Small intestine (tissue), 16 donors: ENCODE measurements at places on chromosomes 4 and X.

DNA sequence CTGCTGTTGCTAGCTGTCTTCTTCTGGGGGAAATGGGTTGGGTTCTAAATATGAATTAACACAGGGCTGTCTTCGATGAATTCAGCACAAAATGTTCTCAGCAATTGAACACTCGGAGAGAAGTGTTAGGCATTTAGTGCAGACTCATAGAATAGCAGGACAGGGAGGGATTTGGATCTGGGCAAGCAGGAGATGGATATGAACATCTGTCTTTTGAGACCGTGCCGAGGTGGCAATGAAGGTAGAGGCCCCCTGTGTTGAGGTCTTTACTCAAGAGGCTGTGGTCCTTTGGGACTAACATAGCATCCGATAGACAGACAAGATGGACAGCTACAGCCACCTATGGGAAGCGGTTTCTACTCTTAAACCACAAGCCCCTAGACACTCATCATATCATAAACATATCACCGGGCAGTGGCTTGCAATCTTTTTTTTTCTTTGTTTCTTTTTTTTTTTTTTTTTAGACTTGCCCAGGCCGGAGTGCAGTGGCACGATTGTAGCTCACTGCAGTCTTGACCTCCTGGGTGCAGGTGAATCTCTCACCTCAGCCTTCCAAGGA is 6.7 kb downstream of the CD99 start:
- DNase-seq: no peak

DNA sequence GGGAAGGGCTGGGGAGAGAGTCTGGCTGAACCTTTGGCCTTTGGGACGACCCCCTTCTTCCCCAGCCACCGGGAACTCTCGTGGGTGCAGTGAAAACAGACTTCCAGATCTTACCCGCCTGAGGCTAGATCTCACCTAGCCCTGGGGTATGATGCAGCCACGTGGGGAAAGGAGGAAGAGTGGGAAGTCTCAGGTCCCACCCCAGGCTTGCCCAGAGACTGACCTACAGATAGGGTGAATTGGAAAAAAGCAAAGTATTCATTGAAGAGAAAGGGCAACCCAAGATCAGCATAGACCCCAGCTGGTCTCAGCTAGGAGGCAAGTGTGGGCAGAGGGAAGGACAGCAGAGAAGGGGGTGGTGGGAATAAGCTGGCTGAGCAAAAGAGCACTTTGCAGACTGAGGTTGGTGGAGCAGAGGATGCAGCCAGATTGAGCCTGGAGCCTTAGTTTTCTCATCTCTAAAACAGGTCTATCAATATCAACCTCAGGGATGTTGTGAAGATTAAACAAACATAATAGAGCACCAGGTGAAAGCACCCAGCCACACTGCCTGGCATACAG is 4.2 kb upstream of the EFNB1 start:
- no peak for DNase-seq

GRCh38 chrX:78124307-78124706 is 15.1 kb downstream of the TAF9B start:
- no peak for DNase-seq

- no peak for DNase-seq
Measured at GRCh38 chr4:76995776-76996175, 46.2 kb downstream of the SEPTIN11 start.
